ENCODE measurements at places on chromosomes 1 and 21.

DNA sequence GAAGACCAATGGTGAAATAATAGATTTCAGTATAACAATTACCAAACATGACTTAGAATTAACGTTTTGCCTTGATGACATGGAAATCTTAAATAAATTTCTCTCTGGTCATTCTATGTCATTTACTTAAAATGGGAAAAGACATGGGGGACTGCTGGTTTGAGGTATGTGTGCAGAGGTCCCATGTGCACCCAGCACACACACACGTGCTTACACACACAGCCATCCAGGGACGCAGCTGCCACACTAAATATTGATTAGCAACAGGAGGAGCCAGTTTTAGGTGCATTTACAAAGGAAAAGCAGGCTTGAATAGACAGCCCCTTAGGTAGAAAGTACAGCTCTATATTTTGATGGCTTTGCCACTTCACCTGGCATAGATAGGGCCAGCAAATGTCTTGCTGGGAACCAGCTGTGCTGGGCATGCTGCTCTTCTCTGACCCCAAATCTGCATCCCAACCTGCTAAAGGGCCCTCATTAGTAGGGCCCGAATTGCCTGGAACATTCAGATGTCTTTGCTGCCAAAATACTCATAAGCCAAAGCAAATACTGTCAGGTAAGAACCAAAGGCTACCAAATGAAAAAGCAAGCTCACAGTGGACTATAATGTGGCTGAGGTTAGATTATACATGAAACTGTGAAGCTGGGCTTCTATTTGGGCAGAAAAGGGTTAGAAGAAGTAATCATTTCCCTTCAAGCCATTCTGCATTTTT lies 399.9 kb downstream of the HHAT start:
- no peak for DNase-seq

- no peak for DNase-seq
These were observed 86.1 kb downstream of the TTLL7 start for GRCh38 chr1:83912876-83913275.

DNA sequence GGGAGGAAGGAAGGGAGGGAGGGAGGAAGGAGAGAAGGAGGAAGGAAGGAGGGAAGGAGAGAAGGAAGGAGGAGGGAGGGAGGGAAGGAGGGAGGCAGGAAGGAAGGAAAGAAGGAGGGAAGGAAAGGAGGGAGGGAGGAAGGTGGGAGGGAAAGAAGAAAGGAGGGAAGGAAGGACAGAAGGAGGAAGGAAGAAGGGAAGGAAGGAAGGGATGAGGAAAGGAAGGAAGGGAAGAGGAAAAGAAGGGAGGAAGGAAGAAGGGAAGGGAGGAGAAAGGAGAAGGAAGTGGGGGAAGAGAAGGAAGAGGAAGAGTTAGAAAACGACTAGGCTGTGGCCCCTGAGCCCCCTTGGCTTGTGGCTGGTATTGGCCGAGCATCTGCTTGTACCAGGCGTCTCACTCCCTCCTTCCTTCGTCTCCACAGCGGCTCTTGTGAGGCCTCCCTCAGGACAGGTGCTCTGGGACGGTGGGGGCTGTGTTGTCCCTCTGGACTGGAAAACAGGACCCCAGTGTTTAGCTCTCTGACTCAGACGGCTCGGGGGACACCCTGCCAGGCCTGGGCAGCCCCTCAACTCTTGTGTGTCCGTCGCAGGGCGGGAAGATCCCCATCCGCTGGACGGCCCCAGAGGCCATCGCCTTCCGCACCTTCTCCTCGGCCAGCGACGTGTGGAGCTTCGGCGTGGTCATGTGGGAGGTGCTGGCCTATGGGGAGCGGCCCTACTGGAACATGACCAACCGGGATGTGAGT lies 36.2 kb upstream of the C1QA start:
- DNase-seq, result no peak

DNA sequence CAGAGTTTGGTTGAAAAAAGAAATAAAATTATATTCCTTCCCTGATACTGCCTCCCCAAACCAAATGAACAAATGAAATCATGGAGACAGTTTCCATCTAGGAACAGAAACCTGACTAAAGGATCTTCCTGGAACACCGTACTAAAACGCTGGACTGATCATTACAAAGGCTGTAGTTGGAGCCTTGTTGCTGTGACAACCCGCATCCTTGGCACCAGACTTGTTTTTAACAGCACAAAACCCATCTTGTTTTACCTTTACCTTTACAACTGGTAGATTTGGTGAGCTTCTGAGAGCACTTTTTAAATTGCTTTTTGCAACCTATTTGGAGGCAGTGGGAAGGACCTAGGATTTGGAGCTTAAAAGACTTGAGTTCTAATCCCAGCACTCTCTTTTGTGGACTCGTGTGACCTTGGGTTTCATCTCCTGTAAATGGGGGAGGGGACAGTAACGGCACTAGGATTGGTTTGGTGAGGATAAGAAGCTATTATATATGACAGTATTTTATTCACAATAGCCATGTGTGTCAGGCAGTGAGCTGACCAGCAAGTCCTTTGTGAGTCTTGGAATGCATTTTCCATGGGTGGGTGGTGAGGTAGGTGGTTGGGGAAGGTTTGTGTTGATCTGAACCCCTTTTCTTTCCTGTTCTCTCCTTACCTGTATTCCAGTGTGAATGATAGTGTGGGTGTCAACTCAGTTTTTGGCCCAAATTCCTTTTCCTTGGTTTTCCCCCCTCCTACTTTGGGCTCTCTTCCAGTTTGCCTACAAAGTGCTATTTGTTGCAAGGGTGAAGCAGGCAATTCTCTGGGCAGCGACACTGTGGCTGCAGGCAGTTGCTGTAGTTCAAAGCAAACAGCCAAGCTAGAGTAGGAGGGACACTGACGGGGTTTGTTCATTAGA lies 12.6 kb downstream of the LRRC8D start:
- DNase-seq, result no peak

GRCh38 chr1:150925080-150925479 lies 1.1 kb upstream of the SETDB1 start:
- DNase-seq, result no peak

All from GM12891 (cell line).